ENCODE measurements at places on chromosomes 12 and 14.

- DNase-seq = no peak
Measured at GRCh38 chr14:85306024-85306423, 223.9 kb upstream of the FLRT2 start.

DNA sequence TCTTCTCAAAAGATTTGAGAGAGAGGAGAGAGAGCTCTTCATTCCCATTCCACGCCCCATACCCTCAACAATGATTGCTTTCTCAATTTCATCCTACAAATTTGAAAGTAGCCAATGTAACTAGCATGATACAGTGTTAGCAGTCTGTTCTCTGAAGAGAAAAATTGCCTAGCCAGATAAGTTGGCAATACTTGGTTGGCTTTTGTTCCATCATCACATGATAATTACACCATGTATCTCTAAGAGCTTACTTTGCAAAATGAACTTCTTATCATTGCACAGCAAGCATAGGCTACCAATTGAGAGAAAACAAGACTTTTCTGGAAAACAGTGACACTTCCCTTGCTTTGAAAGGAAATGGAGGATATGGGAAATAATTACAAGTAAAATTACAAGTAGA lies 68.9 kb downstream of the FSCB start:
- DNase-seq = no peak

DNA sequence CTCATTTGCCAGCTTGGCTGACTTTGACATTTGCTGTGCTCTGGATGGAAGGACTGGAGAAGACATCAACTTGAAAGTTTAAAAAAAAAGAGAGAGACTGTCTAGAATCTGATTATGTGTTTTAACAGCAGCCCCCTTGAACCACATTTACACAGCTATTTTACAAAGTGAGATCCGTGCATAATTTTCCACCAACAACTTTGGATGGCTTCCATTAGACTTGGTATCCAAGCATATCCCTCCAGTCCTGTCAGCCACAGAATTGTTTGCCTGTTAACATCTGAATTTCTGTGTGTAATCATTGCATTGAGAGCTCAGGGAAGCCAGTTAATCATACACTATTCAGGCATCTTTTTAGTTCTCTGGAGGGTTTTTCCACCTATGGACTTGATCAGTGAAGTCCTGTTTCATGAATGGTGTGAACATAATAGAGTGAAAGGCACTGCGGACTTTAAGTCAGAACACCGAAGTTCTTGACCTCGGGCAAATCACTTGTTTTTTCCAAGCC lies 93.7 kb downstream of the SAMD4A start:
- DNase-seq = no peak

GRCh38 chr12:66117242-66117641 lies 13.3 kb downstream of the LLPH start:
- DNase-seq = no peak

DNA sequence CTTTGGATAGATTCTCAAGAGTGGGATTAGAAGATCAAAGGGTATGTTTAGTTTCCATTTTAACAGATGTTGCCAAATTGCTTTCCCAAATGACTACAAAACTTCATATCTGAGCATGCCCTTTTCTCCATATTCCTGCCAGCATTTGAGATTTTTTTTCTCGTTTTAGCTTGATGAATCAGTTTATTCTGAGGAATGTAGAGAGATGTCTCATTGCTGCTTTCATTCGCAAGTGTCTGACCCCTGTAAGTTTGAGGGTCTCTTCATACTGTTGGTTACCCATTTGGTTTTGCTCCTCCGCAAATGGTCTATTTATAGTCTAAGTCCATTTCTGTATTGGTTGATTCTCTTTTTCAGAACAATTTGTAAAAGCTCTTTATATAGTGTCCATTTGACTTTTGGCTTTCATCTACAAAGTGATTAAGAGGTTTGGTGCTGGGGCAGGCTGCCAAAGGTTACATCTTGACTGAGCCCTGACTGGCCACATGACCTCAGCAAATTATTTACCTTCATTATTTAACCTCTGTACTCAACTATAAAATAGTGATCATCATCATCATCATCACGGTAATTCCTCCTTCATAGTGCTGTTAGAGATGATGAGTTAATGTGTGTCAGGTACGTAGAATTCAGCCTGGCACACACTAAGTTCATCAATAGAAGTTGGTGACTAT lies 33.6 kb downstream of the HCAR2 start:
- no peak for DNase-seq

DNA sequence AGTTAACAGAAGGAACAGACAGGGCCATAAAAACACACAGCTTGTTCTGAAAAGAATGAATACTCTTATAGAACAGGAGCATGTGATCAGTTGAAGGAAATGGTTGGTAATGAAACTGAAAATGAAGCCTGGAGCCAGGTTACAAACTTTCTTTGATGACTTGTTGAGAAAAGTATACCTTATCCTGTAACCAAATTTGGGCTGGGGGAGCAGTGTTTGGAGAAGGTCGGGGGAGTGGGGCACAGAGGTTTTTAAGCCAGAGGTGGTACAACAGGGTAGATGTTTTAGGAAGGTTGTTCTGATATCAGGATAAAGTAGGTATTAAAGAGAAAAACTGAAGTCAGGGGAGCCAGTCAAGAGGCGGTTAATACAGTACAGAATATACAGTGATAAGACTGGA lies 8.2 kb downstream of the GOLT1B start:
- DNase-seq = no peak

DNA sequence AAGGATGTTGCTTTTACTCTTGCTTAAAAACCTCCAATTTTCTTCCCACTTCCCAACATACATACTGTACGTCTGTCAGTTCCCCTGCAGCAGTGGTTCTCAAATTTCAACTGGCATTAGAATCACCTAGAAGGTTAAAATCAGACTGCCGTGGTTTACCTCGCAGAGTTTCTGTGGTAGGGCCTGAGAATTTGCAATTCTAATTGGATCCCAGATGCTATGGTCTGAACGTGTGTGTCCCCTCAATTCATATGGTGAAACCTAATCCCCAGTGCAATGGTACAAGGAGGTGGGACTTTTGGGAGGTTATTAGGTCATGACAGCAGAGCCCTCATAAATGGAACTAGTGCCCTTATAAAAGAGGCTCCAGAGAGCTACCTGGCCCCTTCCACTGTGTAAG lies 226.9 kb downstream of the CRADD start:
- DNase-seq = no peak

GRCh38 chr14:95413289-95414215 lies 93.8 kb upstream of the CLMN start:
- no peak for DNase-seq

- no peak for DNase-seq
Measured at GRCh38 chr14:91350813-91351511, 66.7 kb downstream of the CCDC88C start.

DNA sequence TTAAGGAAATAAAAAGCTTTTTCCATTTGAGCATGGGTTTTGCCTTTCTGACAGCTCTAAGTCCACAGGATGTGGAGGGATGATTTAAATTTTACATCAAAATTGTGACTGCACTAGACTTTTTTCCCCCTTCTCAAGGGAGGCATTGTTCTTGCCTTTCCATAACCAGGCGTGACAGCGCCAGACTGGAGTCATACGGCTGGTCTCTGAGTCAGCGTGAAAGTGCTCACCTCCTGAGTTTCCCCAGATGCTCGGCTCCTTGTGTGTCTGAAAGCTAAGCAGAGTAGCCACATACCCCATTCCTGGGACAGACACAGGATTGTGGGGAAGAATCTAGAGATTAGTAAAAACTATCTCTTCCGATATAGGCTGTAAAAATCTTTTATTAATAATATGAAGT lies 43.1 kb downstream of the SOX5 start:
- no peak for DNase-seq

GRCh38 chr12:105946493-105946901 lies 192.3 kb downstream of the NUAK1 start:
- no peak for DNase-seq

DNA sequence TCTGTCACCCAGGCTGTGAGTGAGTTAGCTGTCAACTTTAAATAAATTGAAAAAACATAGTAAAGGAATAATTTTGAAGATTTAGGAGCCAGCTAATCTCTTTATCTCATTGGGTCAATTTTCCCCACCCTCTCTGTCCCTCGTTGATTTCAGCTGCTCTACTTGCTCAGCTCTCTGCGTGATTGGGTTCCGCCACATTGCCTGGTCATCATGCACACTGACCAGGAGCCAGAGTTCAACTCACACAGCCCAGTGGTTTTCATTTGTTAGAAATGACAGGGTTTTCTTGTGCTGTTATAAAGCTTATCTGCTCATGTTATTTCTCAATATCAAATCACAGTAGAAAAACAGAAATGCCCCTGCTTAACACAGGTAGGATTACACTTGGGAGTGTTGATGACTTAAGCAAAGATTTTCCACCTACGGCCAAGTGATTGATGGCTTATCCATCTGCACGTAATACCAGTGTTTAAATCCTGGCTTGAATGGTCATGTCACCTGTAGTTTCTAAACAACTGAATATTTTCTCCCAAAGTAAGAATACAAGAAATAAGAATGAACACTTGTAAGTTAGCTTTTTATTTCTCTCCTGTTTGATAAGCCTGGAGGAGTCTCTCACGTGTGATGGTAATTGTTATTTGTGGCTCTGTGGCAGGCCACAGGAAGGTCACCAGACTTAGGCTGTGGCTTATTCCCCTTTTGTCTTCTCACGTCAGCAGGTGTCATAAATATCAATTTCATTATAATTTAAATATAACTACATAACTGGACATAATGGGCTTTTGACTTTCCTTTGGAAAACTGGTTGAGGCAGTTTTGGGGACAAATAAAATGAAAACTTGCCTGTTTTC lies 367.2 kb upstream of the DDHD1 start:
- no peak for DNase-seq

DNA sequence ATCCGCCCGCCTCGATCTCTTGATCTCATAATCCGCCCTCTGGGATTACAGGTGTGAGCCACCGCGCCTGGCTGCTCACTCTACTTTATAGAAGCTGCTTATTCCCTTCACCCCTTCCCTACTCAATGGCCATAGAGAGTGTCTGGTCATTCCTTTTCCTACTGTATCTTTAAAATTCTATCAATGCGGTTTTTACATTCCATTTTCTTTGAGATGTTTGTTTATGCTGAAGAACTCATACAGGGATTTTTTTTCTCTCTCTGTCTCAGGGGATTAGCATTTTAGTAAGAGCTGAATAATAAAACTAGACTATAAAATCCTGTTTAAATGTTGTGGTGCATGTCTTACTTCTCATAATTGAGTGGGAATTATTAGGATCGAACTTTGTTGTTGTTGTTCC lies 218.6 kb upstream of the FOXN3 start:
- DNase-seq = no peak

- DNase-seq = no peak
Measured at GRCh38 chr14:38502239-38502638, 246.3 kb upstream of the CLEC14A start.

GRCh38 chr14:59705866-59706265 lies 129.3 kb upstream of the CCDC175 start:
- no peak for DNase-seq

GRCh38 chr12:79933532-79934264 lies 1.2 kb downstream of the PPP1R12A start:
- DNase-seq = no peak

GRCh38 chr14:35244542-35244941 lies 47.6 kb upstream of the PSMA6 start:
- no peak for DNase-seq

DNA sequence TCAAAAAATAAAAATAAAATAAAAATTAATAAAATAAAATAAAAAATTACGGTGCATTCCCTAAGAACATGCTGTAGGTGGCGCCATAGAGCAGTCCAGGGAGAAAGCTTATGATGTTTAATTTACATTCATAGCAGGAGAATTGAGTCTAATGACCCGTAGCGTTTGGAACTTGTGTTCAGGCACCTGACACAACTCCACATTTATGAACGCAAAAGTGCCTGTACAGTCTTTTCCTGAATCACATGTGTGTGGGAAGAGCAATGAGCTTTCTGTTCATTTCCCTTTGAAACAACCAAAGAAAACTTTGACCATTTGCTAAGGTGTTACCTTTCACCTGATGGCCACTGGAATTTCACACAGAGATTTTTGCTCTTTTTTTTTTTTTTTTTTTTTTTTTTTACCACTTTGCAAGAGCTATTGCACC lies 60.6 kb upstream of the KCNA1 start:
- no peak for DNase-seq

DNA sequence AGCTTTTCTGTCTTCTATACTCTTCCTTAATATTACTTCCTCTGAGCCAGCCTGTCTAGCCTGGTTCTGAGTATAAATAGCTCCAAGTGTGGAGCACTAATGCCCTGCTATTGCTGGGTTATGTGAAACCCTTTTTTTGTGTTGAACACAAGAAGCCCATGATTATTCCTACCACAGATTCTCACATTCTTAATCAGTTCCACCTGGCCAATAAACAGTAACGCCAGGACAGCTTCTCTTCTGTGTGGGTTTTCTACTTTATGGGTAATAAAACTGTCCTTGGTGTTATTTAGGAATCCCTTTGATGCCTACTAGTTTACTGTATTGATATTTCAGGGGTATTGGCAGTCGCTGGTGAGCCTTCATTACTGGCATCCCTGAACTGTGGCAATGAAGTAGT lies 48.9 kb upstream of the LRIG3 start:
- DNase-seq = no peak

GRCh38 chr14:92461891-92462290 lies 51.7 kb upstream of the RIN3 start:
- no peak for DNase-seq

DNA sequence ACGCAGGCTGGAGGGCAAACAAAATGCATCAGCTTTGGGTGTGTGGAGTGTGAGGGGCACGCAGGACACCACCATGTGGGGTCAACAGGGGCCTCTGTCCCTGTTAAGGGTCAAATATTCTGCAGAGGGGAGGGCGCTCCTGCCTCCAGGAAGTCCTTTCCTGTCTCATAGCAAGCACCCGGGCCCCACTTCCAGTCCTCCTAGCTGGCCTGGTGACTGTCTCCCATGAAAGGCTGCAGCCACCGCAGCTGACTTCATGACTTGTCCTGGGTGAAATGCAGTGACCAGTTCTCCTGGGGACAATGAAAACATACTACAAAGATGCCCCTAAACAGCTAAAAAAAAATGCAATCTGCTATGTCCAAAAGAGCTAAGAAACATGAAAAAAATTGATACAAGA lies 53.6 kb downstream of the LGMN start:
- DNase-seq = no peak

DNA sequence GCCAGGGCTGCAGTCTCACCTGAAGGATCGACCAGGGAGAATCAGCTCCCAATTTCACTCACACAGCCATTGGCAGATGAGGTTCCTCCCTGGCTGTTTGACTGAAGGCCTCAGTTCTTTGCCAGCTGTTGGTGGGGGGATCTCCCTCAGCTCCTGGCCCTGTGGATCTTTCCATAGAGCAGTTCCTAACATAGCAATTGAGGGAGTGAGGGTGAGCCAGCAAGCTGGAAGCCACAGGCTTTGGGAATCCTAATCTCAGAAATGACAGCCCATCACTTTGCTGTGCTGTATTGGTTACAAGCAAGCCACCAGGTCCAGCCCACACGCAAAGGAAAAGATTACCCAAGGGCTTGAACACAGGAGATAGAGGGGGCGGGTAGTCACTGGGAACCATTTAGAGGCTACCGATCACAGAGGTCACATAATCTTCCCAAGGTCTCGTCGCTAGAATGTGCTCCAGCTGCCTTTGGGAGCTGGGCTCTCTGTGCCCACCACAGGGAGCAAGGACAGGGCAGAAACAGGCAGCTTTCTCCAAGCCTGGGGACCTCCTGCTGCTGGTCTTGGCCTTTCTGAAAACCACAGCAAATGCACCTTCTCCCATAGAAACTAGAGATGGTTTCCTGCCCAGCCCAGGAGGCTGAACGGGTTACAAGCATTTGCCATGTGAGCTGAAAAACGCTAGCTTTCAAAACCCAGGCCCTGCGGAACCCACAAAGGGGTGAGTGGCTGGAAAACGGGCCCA lies 4.6 kb upstream of the OTUB2 start:
- no peak for DNase-seq
